ENCODE measurements at places on chromosomes 11 and 22.

DNA sequence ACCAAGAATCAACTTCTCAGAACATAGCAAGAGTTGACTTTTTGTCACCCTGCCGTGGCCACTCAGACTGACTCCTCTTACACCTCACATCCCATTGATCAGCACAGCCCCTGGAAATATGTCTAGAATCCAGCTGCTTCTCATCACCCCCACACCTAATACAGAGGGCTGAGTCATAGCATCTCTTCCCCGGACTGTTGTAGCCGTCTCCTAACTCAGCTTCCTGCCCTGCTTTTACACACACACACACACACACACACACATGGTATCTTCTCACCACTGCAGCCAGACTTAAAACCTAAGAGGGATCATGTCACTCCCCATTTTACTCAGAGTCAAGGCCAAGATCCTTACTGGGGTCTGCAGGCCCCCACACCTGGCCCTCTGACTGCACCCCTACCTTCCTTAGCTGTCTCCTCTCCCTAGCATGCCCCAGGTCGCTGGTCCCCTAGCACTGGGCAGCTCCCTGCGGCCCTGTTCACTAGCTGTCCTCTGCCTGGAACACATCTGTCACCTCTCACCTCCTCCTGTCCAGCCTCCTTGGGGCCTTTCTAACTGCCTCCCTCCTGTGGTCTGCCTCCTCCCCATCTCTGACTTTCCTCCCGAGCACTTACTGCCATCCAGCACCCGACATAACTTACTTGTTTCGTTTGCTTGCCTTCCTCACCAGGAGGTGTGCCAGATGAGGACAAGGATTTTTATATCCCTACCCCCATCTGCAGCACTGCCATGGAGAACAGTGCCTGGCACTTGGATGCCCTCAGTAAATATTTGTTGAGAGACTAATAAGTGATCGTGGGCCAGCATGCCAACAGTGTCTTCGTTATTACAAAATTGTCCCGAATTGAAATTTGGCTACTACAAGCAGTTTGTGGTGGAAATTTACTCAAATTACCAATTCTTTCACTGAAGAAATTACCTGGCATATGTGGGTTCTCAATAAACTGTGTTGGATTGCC, 61.9 kb downstream of the BMAL1 start:
- no peak for DNase-seq

GRCh38 chr11:17328871-17329494, 22.6 kb upstream of the NCR3LG1 start:
- no peak for DNase-seq

DNA sequence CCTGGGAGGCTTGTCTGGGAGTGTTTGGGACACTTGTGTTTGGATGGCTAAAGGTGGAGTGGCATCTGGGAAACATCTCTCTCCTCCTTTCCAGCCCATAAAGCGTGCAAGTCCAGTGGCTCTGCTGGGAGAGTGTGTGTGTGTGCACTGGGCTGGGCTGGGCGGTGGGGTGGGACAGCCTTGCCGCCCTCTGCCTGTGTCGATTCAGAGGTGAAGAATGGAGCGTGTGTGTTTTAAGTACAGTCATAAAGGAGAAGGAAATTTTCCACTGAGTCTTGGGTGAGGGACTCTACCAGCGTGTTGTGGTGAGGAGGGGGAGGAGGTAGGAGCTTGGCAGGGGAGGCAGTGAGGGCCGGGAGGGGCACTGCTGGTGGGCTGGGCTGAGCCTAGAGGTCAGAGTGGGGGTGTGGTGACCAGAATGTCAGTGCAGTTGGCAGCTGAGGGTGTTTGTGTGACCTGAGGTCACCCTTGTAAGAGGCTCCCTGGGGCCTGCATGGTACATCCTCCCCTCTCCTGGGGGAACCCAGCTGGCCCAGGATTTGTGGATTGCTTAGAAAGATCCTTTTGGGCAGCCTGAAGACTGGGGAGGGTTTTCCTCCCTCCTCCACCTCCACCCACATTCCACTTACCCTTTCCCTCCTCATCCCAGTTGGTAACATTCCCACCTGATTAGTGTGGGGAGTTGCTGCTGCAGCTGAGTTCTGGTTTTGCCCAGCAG, 1.7 kb downstream of the TIMP3 start:
- DNase-seq: no peak

DNA sequence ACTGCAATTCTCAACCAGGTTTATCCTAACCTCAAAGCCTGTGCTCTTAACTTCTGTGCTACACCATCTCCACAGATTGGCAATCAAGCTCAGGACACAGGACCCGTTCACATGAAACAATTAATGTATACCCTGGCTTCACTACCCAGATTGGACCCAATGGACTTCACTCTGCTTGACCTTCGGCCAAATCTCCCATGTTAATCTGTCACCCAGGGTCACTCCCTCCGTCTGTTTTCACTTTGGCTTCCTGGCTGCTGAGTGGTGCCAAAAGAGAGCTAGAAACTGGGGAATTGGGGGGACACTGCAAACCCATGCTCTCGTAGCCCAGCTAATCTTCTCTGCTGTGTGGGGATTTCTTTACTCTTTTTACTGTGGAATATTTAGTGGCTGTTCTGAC, 216.1 kb upstream of the ZC3H12C start:
- DNase-seq: no peak

DNA sequence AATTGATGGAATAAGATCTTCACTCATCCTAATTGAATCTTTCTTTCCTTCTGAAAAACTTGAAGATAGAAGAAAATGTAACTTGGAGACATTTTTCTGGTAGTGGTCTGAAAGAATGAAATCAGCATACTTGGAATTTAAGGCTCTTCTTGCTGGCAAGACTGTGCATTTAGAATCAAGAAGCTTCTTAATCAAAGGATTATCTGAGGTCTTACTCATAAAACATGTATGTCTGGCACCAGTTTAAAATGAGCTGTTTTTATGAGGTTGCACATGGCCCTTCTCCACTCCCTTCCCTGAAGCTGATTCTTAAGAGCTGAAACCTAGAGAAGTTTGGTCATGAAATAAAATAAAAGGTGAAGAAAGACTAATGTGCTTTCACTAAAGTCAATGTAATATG, 77.3 kb downstream of the ARHGEF12 start:
- no peak for DNase-seq

DNA sequence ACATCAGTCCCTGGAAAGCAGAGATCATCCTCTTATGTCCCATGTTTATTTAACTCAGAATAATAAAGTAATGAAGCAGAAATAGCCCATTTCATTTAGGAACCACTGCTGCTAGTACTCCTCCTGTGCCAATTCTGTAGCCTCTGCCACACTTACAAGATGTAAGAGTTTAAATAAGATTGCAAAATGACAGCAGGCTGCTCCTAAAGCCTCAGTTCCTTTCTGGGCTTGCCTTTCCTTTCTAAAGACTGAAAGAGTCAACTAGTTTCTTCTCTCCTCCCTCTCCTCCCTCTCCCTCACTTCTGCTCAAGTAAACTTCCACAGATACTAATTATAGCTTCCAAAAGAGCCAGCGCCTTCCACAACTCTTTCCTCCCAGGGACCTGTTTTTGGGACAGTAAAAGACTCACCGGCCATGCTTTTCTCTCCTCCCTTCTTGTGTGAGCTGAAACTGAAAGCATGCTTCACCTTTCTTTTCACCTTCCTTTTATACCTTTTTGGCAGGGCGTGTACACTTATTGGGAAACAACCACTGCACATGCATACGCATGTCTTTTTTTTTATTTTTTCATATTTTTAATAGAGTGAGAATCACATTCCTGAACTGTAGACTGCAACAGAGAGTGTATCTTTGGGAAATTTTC, 26.1 kb upstream of the CARD16 start:
- DNase-seq: no peak

- no peak for DNase-seq
These were observed 3.4 kb upstream of the CDC42EP2 start for GRCh38 chr11:65311170-65311678.

DNA sequence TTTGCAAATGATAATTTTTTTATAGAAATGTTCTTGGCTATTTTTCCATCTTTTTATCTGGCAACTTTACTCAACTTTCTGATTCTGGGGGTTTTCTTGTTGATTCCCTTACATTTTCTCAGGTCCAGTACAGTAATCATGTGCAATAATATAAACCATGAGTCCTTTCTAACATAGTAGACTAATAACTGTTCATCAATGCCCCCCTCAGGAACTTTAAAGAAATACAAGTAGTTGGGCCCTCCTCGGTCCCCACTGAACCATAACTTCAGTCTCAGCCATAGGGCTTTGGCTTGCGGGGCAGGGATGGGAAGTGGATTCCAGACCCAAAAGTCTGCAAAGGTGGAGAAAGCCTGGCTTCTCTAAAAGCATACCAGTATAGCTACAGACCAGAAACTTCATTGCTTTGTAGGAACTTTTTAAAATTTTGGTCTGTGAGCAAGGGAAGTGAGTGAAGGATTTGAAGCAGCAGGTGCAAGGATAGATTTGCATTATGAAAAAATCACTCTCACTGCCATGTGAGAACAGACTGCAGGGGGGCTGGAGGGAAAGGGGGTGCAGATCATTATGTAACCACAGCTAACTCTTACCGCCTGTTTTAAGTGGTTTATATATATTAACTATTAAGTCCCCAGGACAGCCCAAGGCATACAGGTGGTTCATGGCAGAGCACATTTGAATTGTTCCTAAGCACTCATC, 10.4 kb upstream of the TUB start:
- no peak for DNase-seq

DNA sequence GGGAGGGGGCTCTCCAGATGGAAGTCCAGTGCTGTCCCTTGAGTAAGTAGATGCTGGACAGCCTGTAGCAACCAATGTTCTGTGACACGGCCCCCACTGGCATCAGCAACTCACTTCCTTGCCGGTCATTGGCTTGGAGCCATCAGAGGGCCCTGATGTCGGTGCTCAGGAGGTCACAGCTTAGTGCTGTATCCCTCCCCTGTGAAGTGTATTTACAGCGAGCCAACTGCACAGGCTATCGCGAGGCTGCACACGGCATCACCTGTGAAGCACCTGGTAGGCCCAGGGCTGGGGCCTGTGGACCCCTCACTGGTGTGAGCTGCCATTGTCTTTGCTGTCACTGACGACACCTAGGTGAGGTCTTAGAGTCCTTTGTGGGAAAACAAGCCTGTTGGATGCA, 13.4 kb upstream of the ACR start:
- no peak for DNase-seq

DNA sequence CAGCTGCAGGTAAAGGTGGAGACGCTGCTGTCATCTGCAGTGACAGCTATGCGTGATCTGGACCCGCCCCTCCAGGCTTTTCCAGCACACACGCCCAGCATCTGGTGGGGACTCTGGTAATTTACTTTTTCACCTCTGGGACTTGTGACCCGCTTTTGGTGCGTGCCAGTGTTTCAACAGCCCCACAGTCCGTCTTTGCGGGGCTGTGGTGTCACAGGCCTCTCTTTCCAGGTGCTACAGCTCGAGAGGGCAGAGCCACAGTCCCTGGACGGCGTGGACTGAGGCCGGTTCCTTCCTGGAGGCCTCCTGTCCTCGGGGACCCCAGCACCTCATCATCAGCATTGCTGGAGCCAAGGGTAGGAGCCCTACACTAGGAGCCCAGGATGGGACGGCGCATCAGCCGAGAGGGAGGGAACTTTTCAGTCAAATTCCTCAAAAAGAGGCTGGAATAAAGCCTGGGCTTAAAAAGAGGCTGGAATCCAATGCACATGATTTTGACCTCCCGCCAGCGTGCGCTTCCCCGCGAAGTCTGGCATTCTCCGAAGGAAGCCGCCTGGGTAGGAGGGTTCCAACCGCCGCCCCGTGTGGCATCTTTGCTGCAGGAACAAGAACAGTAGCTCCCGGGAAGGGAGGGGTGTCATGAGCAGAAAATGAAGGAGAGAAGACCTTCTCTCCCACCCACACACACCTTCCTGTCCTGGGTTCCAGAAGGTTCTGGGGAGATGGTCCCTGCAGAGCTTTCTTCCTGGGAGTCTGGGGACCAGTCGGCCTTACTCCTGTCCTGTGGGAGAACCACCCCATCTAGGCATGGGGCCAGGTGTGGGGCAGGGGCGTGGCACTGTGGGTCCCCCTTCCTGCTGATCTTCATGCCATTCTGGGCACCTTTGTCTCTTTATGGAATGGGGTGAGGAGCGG, 25.7 kb upstream of the KRTAP5-7 start:
- DNase-seq: no peak

DNA sequence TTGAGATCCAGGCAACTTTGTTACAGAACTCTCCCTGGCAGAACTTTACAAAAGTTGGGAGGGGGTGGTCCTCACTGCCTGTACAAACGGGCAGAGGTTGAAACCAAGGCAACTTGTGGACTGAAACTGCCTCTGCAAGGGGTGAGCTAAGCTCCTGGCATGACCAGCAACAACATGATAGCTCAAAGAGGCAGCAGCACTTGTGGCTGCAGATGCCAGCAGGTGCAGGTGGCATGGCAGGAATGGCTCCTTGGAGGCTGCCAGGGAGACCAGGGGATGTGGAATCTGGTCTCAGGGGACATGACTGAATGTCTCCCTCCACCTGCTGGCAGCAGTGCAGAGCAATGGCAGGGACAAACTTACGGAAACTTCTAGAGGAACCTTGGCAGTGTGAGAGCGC, 38.8 kb upstream of the PHF21A start:
- no peak for DNase-seq

DNA sequence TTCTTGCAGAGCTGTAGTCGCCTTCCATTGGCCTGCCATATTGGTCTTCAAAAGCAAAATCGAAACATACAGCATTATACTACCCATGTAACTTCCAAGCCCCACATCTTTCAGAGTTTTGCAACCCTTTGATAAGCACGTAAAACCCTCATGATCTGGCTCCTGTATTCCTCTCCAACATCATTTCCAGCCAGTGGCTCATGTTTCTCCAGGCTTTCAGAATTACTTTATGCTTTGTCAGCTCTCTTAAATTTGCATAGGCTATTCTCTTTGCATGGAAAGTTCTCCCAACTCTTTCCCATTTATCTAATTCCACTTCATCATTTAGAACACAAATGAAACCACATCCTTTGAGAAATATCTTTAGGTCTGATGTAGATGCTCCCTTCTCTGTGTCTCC, 67.8 kb upstream of the DDI1 start:
- no peak for DNase-seq

- DNase-seq: no peak
These were observed 11.5 kb upstream of the NAP1L4 start for GRCh38 chr11:3003396-3004231.

DNA sequence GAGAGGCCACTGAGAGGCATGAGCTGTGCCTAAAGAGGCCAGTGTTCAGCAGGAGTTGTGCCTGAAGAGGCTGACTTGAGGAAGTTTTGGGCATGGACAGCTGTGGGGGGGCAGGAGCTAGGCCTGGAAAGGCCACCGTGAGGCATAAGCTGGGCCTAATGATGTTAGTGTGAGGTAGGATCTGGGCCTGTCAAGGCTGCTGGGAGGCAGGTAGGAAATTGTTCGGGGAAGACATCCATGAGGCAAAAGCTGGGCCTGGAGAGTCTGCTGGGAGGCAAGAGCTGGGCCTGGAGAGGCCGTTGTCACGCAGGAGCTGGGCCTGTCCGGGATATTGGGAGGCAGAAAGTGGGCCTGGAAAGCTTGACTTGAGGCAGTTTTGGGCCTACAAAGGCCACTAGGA, 44.9 kb downstream of the OR4C45 start:
- DNase-seq: no peak

- DNase-seq: no peak
These were observed 12.9 kb downstream of the ANO1 start for GRCh38 chr11:70090961-70091381.

All from activated CD4-positive, CD25-positive, alpha-beta regulatory T cell (primary cell).